COR-L47 (cell line): ENCODE measurements at places on chromosomes 5 and 9.

DNA sequence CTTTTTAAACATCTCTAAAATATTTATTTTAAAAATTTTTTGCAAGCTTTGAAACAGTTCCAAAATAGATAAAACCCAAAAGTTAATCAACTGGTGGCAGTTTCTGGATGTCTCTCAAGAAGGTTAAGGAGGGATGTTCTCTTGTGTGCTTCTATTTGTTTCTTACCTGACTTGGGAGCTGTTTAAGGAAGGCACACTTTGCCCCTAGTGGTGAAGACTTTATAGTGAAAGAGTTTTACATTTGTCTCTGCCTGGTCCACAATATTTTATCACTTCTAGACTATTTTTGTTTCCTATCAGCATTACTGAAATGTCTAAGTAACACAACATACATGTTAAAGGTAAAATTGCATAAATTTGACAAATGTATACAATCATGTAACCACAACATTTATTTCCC lies 552.8 kb downstream of the SEMA5A start:
- no peak for DNase-seq

DNA sequence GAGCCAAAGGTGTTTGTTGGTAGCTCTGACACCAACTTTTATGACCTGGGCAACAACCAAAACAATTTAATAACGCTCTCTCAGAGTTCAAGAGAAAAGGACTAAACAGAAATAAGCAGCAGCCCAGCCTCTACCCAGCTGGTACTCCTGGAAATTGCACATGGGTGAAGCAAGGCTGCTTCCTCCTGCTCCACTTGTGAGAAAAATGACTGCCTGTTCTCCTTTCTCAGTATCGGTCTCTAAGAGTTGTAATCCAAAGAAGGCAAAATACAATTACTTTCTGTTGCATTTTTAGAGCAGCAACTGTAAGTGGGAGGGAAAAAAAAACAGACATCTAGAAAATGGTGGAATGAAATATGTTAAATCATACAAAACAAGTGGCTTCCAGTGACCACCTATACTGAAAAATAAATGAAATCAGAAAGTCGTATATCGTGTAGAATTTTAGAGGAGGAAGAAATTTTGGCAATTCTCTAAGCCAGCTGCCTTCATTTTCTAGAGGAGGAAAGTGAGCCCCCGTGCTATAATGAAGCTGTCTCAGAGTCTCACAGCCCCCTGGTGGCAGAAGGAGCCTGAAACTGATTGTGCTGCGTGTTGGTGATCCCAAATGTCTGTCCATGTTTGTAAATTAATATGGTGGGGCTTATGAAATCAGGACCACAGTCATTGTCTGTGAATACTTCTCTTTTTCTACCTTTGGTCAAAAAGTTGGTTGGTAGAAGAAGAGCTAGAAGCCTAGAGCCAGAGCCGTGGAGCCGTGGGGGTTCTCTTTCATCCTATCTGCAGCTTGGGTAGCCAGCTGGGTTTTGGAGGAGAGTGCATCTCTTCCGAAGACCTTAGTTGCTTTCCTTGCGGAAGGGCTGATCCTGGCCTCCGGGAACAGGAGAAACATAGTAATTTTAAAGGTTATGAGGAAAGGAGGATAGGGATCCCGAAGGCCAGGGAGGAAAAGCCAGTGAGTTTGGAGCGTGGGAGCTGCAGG lies 139.9 kb downstream of the PIP5K1B start:
- peak; percentile 11 for DNase-seq

- DNase-seq: no peak
These were observed 17.4 kb upstream of the MRNIP start for GRCh38 chr5:179875741-179876609.

GRCh38 chr9:75242426-75242825 lies 154.1 kb downstream of the OSTF1 start:
- DNase-seq: no peak

DNA sequence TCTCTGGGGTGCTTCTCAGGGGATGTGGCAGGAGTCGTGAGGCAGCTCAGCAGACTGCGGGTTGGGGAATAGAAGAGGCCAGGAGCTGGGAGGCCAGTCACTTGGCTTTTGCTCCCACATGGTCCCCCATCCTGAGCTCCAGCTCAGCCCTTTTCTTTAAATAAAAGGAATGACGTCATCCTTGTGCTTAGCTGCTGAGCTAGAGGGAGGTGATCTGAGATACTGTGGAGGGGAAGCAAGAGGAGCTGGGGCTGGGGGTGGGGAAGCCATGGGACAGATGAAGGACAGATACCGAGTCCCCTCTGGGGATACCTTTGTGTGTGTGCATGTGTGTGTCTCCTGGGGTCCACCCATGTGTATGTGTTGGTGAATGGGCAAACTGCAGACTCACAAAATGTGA lies 89.0 kb upstream of the ARAP3 start:
- DNase-seq: no peak

- DNase-seq: no peak
These were observed 49.6 kb upstream of the FBXW11 start for GRCh38 chr5:172055996-172056395.
